ENCODE measurements at places on chromosomes 3 and 15. TPM values are rescaled to one million over a fixed set of nuclear protein-coding genes. Genes with fewer than 3 reads are reported as not detected.

Gene SLC24A5
- not detected for total RNA-seq

Gene CACNA1D
- total RNA-seq: 0.55 TPM

Gene CLDN18
- total RNA-seq: not detected

Gene ATP2B2
- total RNA-seq: 0.09 TPM

Gene SQOR
- 74.9 TPM for total RNA-seq

Gene EOMES
- 0.46 TPM for total RNA-seq

Gene LINGO1
- total RNA-seq: 9.9 TPM

Gene XCR1
- total RNA-seq: not detected
